ENCODE measurements at places on chromosomes 5 and 9.

GRCh38 chr9:37639841-37640240 lies 10.9 kb upstream of the FRMPD1 start:
- no peak for DNase-seq

- no peak for DNase-seq
Measured at GRCh38 chr5:23253621-23254198, 253.7 kb upstream of the PRDM9 start.

GRCh38 chr5:109945097-109945678 lies 255.5 kb downstream of the MAN2A1 start:
- DNase-seq, result no peak

- DNase-seq, result no peak
Measured at GRCh38 chr5:149809931-149810691, 80.0 kb downstream of the PPARGC1B start.

DNA sequence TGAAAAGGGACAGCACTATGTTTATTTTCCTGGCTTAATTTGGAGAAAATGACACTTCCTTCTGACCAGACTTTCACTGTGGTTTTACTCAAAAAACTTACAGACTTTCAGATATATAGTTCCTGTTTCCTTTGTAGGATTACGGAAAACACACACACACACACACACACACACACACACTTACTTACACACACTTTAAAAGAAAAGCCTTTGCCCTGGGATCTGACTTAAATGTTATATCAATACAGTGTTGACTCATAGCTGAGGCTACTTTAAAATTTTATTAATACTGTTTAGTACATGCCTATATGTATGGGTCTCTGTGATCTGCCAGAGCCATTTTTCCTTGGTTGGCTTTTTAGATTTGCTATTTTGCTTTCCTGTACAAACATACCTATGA lies 758.3 kb downstream of the DNAH5 start:
- DNase-seq, result no peak

DNA sequence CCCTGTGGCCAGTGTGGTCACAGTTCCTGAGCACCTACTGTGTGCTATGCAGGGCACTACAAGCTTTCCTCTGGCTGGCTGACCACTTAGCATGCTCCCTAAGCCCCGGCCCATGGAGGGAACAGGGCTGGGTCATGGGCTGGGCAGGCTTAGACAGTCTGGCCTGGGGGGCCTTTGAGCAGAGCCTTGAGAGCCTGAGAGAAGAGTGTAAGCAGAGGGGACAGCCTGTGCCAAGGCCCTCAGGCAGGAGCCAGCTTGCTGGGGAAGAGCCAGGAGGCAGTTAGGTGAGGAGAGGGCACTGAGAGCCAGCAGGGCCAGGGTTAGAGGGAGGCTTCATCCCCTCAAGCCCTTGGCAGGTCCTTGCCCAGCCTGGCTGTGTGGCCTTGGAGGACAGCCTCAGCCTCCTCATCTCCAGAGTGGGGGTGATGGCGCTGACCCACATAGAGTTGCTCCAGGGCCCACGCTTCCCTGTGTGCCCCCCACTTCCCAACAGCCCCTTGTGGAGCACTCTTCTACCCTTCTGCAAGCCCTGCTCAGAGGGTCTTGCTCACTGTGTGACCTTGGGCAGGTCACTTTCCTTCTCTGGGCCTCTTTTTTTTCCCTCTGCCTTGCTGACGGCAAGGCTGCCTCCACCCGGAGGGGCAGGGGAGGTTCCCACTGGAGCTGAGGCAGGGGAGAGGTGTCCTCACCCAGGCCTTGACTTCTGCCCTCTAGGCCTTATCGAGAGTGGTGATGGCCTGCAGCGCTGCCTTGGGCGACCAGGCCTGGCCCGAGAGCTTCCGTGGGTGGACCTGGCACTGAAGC lies 107.1 kb downstream of the PHF2 start:
- DNase-seq, result no peak

GRCh38 chr5:72228960-72229359 lies 91.1 kb downstream of the MRPS27 start:
- no peak for DNase-seq

DNA sequence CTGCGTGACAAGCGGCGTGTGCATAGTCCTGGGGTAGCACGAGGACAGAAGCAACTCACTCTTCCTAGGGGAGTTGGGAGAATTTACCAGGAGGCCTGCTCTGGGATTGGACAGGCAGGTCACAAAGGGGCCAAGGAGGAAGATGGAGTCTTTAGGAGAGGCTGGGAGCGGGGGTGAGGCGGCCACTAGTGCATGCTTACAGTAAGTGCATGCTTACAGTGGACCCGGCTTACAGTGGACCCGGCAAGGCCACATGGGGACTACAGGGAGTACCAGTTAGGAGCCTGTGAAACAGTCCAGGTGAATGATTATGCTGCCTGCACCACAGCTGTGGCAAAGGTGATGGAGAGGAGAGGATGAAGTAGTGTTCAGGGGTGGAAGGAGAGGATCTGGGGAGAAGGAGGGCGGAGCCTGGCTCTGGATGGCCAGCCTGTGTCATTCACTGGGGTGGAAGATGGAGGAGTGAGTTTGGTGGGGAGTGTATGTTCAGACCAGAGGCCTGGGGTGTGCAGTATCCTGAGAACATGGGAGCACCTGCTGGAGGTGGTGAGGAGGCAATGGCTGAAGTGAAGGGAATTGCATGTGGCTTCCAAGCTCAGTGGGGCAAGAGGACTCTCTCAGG lies 78.7 kb downstream of the CRB2 start:
- no peak for DNase-seq

DNA sequence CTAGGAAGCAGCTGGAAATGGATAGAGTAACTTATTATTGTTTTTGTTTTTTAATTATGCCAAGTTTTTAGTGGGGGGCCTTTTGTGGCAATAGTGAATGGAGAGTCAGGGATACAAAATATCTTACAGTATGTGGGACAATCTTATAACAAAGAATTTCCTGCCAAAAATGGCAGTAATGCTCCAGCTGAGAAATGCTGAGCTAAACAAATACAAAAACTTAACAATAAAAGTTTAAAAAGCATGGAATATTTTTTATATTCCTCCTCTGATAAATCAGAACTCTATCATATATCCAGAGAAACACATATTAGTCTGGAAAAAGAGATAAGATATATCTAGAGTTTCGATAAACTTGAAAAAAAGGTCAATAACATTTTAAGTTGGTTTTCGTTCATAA lies 110.6 kb downstream of the TMEM161B start:
- DNase-seq, result no peak

DNA sequence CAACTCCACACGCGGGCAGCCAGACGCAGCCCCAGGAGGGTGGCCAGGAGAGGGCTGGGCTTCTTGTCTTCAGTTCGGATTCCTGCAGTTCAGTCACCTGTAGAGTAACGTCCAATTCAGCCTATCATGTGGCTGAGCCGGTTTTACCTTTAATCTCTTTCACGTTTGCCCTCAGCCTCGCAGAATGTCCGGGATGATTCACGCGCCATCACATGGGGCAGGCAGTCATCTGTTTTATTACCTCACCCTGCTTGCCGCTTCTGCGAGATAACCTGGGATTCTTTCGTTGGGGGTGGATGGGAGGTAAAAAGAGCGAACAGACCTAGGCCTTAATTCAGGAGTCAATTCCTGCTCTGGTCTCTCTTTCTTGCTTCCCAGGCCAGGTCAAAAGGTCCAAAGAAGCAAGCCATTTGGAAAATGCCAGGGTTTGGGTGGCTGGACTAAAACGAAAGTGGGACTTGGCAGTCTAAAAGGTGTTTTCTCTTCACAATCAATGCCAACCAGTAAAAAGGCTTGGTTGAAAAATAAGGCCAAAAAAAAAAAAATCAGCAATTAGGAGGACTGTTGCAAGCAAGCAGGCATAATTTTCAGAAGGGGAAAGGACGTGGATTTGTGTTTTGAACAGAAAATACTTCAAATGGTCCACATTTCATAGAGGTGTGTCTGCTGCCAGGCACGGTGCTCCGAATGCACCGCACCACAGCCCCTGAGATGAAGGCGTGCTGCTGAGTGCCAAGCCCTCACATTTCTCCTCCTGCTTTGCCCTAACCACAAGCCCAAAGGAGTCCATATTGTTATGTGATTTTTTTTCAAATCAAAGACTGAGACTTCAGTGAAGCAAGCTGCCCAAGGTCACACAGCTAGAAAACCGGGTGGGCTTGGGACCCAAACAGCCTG lies 2.8 kb upstream of the WWC1 start:
- no peak for DNase-seq

DNA sequence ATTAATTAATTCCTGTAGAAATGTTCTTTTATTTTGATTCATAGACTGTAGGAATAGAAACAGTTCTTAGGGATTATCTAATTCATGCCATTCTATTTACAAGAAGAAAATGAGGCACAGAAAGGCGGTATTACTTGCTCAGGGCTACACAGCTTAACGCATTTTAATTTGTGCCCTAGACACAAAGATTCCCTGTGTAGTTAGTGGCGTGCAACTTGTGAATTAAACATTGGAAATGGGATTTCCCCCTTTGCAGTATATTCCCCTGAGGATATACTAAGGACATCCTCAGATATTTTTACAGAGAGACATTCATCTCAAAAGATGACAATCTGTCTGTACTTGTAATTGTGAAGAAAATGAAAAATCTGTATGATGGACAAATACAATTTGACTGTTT lies 108.1 kb downstream of the SGCD start:
- DNase-seq, result no peak

GRCh38 chr5:12985142-12985541 lies 959.3 kb downstream of the DNAH5 start:
- DNase-seq, result no peak

- no peak for DNase-seq
Measured at GRCh38 chr9:18058564-18059442, 415.1 kb upstream of the ADAMTSL1 start.

GRCh38 chr9:35792024-35792813 lies 828 bp downstream of the NPR2 start:
- no peak for DNase-seq

GRCh38 chr9:89397471-89397870 lies 79.2 kb downstream of the SECISBP2 start:
- DNase-seq, result no peak

- DNase-seq, result no peak
Measured at GRCh38 chr5:65030056-65030455, 261.3 kb downstream of the CWC27 start.

DNA sequence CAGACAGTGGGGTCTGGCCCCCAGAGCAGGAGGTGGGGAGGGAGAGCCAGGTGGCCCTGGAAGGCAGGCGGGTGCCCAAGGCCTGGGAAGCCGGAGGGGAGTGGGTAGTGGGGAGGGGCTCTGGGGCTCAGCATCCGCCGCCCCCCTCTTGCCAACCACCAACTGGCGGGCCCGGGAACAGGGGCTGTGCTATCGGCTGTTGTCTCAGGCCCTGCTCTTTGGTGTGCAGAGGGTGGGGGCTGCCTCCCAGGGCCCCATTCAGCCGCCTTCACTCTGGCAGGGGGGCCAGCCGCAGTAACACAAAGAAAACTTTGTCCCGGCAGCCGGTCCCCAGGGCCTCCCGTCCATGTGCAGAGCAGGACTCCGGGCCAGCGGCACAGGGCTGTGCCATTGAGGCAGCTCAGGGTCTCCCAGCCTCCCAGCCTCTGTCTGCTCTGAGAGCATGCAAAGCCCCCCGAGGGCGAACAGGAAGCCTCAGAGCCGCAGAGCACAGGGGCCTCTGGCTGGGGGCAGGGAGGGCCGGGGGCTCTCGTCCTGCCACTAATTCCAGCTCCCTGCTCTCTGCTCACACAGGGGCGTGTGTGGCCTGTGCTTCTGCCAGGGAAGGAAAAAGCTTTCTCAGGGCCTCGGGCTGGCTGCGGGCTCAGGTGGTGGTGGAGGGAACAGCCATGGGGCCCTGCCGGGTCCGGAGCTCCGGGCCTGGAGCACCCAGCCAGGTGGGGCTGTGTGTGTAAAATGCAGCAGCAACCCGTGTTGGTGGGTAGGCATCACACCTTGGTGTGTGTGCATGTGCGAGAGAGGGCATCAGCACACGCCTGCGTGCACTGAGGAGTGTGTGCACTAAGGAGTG lies 54.2 kb upstream of the NOTCH1 start:
- no peak for DNase-seq

DNA sequence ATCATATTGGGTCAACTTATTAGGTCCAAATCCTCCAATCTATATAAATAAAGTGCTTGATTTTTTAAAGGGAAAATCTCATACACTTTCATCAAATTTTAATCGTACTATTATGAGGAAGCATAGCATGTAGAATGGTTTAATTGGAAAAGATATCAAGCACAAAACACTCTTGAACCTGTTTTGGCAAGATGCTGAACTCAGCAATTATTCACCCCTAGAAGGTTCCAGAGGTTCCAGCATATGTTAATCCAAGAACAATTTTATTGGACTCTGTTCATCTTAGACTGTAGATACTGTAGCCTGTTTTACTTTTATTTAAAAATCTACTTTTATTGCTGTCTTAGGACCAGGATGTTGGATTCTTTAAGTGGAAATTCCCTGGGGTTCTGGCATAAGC lies 92.4 kb upstream of the LHFPL2 start:
- no peak for DNase-seq

- DNase-seq, result no peak
Measured at GRCh38 chr9:134987906-134988700, 70.4 kb upstream of the FCN1 start.

DNA sequence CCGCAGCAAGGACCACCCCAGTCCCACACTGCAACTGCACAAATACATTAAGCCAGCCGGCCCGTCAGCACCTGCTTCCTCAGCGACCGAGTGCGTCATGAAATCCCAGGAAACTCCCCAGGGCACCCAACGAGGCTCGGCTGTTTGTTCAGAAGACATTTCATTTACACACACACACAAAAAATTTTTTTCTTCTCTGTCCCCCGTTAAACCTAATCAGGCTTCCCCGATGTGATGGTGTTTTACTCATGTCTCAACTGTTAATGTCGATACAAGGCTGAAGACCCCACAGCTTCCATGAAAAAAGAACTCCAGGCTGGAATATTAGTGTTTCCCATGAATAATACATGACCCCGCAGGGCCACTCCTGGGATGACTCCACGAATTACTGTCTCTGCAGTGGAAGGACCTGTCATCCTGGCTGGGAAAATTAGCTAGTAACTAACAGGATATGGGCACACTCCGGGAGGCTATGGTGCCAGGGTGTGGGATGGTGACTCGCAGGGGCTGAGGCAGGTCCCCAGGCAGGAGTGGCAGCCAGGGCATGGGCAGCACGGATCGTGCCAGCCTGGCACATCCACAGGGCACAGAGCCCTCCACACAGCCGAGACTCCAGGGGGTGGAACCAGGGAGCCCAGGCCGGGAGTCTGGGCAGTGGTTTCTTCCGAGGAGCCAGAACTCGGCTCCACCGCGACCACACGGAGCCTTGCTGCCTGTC lies 102.4 kb downstream of the VAV2 start:
- DNase-seq, result no peak

GRCh38 chr5:14513266-14513665 lies 68.3 kb upstream of the OTULINL start:
- no peak for DNase-seq

- DNase-seq, result no peak
Measured at GRCh38 chr9:79301085-79301484, 270.7 kb upstream of the TLE4 start.

- DNase-seq, result no peak
Measured at GRCh38 chr5:124952566-124952965, 206.1 kb upstream of the ZNF608 start.

GRCh38 chr9:20835377-20836286 lies 151.6 kb downstream of the FOCAD start:
- DNase-seq, result no peak

DNA sequence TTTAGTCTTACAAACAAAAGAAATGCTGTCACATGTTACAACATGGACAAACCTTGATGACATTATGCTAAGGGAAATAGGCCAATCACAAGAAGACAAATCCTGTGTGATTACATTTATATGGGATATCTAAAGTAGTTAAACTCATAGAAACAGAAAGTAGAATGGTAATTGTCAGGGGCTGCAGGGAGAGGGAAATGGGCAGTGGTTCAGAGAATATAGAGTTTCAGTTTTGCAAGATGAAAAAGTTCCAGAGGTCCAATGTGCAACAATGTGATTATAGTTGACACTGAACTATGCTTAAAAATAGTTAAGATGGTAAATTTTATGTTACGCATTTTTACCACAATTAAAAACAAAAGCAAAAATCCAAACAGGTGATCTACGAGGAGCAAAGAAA lies 265.5 kb downstream of the NDUFS4 start:
- DNase-seq, result no peak

Data from stimulated activated CD8-positive, alpha-beta memory T cell treated with anti-CD3 and anti-CD28 coated beads, Interleukin-15, amount 100 ng/mL, for 24 hours (primary cell).